ENCODE measurements at places on chromosomes 2 and 18.

DNA sequence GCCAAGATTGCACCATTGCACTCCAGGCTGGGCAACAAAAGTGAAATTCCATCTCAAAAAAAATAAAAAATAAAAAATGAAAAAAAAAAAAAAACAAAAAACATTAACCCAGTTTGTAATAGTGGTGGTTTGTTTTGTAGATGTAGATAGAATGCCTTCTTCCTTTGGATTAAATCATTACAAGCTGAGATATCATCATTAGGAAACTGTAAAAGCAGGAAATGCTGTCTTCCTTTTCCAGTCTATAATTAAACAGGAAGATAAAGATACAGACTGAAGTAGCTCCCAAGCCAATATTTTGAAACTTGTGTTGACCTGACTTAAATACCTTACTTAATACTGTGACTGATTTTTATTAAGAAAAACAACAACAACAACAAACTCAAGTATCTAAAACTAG lies 43.1 kb downstream of the RBMS1 start:
- no peak for DNase-seq

- no peak for DNase-seq
Measured at GRCh38 chr18:77004555-77005380, 127.8 kb downstream of the MBP start.

- no peak for DNase-seq
Measured at GRCh38 chr18:49020621-49021021, 69.9 kb upstream of the SMAD7 start.

DNA sequence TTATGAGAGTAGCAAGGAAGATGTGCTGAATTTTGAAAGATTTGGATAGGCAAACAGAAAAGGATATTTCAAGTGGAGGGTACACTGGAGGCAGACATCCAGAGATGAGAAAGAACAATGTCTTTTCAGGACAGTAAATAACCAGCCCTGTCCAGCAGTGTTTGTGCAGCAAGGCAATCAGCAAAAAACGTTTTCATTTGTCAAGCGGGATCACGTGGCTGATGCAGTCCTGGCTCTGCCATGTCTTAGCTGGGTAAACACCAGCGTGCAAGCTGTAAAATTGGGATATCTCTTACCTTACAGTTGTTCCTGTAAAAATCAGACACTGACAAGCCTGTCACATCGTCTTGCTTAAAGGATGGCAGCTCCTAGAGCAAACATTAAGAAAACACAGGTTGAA lies 67.8 kb downstream of the CWC22 start:
- DNase-seq: no peak

DNA sequence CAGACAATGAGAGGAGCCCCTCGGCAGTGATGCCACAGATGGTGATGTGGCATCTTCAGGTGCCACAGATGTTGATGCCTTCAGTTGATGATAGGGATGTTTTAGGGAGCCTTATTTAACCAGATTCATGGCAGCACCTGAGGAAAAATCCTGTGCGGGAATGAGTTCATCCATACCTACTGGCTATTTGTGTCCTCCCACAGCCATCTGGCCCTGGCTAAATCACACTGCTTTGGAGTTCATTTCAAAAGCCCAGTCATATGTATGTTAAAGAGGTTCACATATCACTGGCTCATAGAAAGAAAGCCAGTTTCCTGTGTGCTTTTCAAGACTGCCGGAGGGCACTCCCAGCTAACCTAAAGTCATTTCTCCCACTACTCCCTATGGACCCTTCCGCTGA lies 131.3 kb downstream of the MCFD2 start:
- no peak for DNase-seq

DNA sequence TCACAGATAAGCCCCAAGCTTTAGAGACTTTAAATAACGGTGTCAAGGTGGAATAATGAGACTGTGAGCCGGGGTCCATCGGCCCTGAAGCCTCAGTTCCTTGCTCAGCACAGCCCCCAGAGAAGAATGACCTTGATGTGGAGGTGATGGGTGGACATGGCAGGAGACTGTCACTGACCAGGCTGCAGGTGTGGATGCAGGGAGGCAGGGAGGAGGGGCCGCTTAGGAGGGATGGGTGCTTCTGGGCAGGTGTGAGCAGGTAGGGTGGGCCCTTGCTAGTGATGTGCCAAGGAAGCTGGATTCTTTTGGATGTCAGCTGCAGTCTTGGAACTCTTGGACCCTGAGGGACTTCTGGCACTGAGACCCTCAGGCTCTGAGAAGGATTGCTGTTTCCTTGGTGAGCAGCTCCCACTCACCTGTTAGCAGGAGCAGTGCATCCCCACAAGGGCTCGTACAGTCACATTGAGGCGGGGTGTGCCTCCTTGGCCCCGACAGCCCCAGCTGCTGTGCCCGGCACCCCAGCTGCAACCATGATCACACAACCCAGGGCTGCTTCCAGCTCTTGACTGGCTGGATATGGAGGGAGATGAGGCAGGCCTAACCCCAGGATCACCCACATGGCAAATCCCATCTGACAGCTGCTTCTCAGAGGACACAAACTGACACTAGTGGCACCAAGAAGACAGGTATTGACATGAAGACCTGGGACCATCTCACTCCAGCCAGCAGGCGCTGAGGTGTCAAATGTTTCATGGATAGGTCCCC lies 209.8 kb upstream of the HDAC4 start:
- DNase-seq: no peak

GRCh38 chr2:59754011-59754735 lies 799.3 kb downstream of the BCL11A start:
- DNase-seq: peak; percentile 7

- DNase-seq: no peak
Measured at GRCh38 chr2:168928113-168928831, 27.2 kb downstream of the G6PC2 start.

DNA sequence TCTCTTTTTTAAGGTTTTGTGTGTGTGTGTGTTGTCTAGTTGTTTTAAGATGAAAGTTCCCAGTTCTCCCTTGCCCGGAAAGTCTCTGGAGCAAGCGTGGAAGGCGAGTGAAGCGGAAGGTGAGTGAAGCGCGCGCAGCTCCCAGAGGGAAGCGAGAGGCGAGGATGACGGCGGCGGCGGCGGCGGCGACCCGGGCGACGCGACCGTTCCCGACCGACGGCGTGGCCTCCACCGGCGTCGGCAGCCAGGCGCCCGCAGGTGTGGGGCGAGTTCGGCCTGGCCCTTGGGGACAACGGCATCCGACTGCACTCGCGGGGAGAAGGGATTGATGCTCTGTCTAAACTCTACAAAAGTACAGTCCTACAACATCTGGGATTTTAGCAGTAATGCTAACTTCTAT lies 321.9 kb downstream of the CELF4 start:
- DNase-seq: no peak

Measured in erythroblast (primary cell).